ENCODE measurements at places on chromosomes 3 and 15.

DNA sequence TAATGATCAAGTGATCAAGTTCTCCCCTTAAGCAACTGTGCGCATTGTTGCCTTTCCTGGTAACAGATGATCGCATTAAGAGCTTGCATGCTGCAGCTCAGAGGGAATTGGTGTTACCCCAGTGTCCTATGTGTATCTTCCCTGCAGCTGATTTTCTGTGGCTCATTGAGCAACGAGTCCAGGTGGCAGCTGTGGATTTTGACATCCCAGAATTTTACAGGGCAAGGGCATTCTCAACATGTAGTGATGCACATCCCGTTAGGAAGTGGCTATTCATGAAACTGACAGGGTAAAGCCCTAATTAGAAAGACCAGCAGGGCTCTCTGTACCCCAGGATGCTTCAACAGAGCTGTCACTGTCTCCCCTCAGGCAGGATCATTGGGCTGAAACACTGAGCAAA is 232.8 kb downstream of the AGBL1 start:
- DNase-seq = no peak
- no peaks in the 10 kb centered on the region for H3K4me1 ChIP-seq
- peaks cover 15% of the 10 kb centered on the region for H3K27me3 ChIP-seq
- H3K4me3 ChIP-seq = no peak overlapping the region

DNA sequence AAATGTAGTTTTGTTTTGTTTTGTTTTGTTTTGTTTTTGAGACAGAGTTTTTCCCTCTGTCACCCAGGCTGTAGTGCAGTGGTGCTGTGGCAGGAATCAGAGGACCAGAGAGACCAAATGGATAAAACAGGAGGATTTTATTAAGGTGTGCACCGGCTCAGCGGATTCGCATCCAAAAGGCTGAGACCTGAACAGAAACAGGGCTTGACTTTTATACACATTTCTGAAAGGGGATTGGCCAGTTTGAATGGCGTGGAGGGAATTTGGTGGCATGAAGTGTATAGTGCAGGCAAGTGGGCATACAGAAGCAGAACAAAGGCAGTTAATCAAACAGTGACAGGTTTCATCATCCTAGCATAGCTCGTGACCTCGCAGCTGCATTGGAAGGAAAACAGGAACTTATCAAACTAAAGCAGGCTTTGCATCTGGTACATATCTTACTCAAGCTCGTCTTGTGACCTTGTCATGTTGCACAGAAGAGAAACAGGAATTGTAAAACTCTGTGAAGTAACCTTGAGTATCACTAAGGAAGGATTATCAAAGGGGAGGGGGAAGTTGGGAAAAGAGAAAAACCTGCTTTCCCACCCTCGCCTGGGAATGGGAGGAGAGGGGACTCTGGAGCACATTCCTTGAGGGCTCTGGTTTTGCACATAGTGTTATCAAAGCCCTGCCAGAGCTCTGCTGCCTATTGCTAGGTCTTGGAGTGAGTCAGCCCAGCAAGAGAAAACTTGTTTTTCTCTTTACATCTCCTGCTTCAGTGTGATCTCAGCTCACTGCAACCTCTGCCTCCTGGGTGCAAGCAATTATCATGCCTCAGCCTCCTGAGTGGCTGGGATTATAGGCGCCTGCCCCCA is 38.5 kb downstream of the C3orf62 start:
- H3K27me3 ChIP-seq = peaks cover 6% of the 10 kb centered on the region
- no peaks in the 10 kb centered on the region for H3K4me1 ChIP-seq
- no peak overlapping the region for H3K27ac ChIP-seq
- DNase-seq = no peak
- H3K4me3 ChIP-seq = no peak overlapping the region
- no peaks in the 10 kb centered on the region for H3K36me3 ChIP-seq

DNA sequence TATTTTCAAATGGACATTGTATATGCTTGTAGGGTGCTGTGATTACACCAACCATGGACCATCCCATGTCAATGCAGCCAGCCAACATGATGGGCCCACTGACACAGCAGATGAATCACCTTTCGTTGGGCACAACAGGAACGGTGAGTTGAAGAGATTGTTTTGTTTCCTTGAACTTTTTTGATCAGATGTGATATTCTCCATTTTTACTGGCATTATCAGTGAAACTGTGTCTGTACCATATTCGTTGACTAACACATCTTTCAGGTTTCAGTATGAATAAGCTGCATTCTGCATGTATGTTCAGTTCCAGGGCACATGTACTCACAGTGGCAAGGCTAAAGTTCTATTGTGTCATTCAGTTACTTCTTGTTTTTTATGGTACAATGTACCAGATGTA is 655.2 kb downstream of the RBMS3 start:
- no peaks in the 10 kb centered on the region for H3K4me1 ChIP-seq
- no peaks in the 10 kb centered on the region for H3K27me3 ChIP-seq

DNA sequence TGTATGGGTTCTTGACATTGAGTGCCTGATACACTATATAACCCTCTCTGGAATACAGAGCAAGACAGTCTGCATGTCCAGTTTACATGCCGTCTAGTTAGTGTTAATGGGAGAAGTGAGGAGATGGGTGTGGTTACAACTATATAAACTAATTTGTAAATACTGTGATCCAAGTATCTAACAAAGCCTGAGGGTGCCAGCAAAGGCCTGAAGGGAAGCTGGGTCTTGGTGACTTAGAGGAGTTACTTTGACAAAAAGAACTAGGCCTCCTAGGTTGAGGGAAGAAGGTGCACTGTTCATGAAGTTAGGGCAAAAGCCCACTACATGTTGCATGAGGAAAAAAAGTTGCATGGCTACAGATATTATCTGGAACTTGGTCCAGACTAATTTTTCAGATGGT is 2.3 kb downstream of the NSUN3 start:
- no peak for DNase-seq
- no peak overlapping the region for H3K27ac ChIP-seq
- H3K4me3 ChIP-seq = no peak overlapping the region
- peaks cover 59% of the 10 kb centered on the region for H3K4me1 ChIP-seq
- H3K36me3 ChIP-seq = peaks cover 34% of the 10 kb centered on the region

GRCh38 chr3:107928084-107928445 is 162.8 kb downstream of the CD47 start:
- H3K4me3 ChIP-seq = peak overlapping the region; percentile 86
- H3K27ac ChIP-seq = peak overlapping the region; percentile 18
- DNase-seq = no peak
- peaks cover 18% of the 10 kb centered on the region for H3K4me1 ChIP-seq
- H3K36me3 ChIP-seq = no peaks in the 10 kb centered on the region

- no peaks in the 10 kb centered on the region for H3K36me3 ChIP-seq
- DNase-seq = no peak
- H3K4me3 ChIP-seq = no peak overlapping the region
- no peak overlapping the region for H3K27ac ChIP-seq
- H3K4me1 ChIP-seq = no peaks in the 10 kb centered on the region
Measured at GRCh38 chr3:61826161-61826560, 264.8 kb downstream of the PTPRG start.

DNA sequence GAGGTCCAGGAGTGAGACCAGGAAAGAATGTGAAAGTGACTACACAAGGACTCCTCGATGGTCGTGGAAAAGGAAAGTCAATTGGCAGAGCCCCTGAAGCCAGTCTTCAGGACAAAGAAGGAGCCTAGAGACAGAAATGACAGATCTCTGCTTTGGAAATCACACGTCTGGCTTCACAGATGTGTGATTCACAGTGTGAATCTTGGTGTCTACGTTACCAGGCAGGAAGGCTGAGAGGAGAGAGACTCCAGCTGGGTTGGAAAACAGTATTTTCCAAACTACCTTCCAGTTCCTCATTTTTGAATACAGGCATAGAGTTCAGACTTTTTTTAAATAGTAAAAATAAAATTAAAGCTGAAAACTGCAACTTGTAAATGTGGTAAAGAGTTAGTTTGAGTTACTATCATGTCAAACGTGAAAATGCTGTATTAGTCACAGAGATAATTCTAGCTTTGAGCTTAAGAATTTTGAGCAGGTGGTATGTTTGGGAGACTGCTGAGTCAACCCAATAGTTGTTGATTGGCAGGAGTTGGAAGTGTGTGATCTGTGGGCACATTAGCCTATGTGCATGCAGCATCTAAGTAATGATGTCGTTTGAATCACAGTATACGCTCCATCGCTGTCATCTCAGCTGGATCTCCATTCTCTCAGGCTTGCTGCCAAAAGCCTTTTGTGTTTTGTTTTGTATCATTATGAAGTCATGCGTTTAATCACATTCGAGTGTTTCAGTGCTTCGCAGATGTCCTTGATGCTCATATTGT is 6.0 kb downstream of the CCR2 start:
- H3K27me3 ChIP-seq = no peaks in the 10 kb centered on the region
- peak overlapping the region; percentile 93 for H3K27ac ChIP-seq
- peaks cover 49% of the 10 kb centered on the region for H3K4me1 ChIP-seq
- no peak for DNase-seq
- peak overlapping the region; percentile 56 for H3K4me3 ChIP-seq

Measured in effector memory CD8-positive, alpha-beta T cell (primary cell).